ENCODE measurements at places on chromosomes 12 and 14. TPM values are rescaled to one million over a fixed set of nuclear protein-coding genes. Genes with fewer than 3 reads are reported as not detected.

DNA sequence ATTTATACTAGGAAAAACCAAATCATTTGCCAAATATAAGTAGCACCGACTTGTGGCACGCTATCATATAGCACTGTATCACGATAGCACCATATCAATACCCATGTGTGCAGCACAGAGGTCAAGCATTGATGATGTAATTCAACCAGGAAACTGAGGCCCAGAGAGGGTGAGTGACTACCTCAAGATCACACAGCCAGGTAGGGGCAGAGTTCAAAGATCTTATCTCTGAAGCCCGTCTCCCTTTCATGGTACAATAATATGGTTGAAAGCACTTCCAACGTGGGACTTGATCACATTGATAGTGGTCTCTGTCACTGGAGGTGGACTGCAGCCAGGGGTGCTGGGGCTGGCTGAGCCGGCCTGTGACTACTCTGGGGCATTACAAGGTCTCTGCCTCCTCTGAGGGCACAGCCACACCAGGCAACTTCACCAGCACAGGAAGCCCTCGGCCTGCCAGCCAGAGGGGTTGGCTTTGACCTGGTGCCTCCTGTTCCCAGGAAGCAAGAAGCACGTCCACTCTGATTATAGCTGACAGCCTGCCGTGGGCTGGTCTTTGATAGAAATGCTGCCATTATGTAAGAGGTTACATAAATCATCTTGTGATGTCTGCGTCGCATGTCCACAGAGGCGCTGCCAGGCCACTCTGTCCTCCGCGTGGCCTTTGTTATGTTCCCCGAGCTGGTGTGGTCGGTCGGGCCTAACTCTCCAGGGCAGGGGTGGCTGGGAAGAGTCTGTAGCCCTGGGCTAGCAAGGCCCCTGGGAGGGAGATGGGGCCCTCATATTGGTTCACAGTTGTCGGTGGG is 5.9 kb upstream of the FAM181A start:
- no peaks in the 10 kb centered on the region for H3K36me3 ChIP-seq
- no peak overlapping the region for H3K4me3 ChIP-seq
- no peak for DNase-seq
- no peak overlapping the region for H3K27ac ChIP-seq
- H3K4me1 ChIP-seq, result no peaks in the 10 kb centered on the region

DNA sequence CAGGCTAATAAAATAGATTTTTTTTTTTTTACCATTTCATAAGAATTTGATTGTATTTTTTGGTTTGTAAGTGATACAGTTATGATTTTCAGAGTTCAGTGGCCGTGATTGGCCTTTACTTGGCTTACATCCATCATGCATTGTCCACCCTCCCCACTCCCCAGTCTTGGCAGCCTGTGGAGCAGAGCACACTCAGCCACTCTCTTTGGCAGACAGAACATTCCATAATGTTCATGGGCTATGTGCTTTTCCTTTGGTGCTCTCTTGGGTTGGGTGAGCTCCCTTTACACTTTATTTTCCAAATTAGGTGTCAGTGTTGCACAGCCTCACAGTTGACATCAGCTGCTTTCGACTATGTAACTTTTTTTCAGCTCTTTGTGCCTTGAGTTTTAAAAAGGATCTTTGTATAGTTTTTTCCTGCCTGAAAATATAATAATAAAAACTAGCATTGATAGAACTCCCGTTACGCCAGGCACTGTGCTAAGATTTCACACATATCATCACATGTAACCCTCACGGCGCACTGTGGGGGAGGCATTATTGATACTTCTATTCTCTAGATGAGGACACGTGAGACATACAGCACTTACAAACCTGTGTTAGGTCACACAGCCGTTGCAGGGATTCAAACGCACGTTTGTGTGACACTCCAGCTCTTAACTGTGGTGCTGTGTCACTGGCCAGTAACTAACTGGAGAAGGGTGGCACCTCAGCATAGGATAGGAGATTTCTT is 21.5 kb downstream of the SUDS3 start:
- H3K27ac ChIP-seq, result no peak overlapping the region
- peaks cover 48% of the 10 kb centered on the region for H3K36me3 ChIP-seq
- H3K4me1 ChIP-seq, result peaks cover 11% of the 10 kb centered on the region
- no peaks in the 10 kb centered on the region for H3K27me3 ChIP-seq

- H3K36me3 ChIP-seq, result no peaks in the 10 kb centered on the region
- no peaks in the 10 kb centered on the region for H3K27me3 ChIP-seq
- H3K4me1 ChIP-seq, result no peaks in the 10 kb centered on the region
- DNase-seq, result no peak
- no peak overlapping the region for H3K27ac ChIP-seq
- H3K4me3 ChIP-seq, result no peak overlapping the region
Observed at GRCh38 chr14:28999656-29000055, 233.1 kb downstream of the FOXG1 start.

DNA sequence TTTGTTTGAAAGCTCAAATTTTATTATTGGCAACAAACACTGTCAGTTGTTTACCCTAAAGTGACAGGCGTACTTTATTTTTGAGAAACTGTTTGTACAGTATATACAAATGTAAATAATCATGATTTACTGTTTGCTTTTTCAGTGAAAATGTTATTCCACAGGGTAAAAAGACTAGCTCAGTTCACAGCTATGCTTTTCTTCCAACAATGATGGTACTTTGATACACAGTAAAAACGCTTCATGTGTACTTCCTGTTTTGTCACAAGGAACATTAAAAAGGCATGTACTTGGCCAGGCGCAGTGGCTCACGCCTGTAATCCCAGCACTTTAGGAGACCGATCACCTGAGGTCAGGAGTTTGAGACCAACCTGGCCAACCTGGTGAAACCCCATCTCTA is 53.7 kb downstream of the MON2 start:
- no peaks in the 10 kb centered on the region for H3K4me1 ChIP-seq
- H3K27ac ChIP-seq, result no peak overlapping the region
- no peaks in the 10 kb centered on the region for H3K27me3 ChIP-seq
- no peaks in the 10 kb centered on the region for H3K36me3 ChIP-seq
- DNase-seq, result no peak
- no peak overlapping the region for H3K4me3 ChIP-seq

GRCh38 chr14:22780105-22780679 is 13.7 kb downstream of the OXA1L start:
- H3K36me3 ChIP-seq, result no peaks in the 10 kb centered on the region
- no peaks in the 10 kb centered on the region for H3K27me3 ChIP-seq
- no peaks in the 10 kb centered on the region for H3K4me1 ChIP-seq
- no peak overlapping the region for H3K4me3 ChIP-seq
- H3K27ac ChIP-seq, result no peak overlapping the region

GRCh38 chr12:64192644-64193444 is 29.3 kb downstream of the KICS2 start:
- no peak for DNase-seq
- H3K4me1 ChIP-seq, result no peaks in the 10 kb centered on the region
- no peaks in the 10 kb centered on the region for H3K27me3 ChIP-seq
- H3K4me3 ChIP-seq, result no peak overlapping the region

DNA sequence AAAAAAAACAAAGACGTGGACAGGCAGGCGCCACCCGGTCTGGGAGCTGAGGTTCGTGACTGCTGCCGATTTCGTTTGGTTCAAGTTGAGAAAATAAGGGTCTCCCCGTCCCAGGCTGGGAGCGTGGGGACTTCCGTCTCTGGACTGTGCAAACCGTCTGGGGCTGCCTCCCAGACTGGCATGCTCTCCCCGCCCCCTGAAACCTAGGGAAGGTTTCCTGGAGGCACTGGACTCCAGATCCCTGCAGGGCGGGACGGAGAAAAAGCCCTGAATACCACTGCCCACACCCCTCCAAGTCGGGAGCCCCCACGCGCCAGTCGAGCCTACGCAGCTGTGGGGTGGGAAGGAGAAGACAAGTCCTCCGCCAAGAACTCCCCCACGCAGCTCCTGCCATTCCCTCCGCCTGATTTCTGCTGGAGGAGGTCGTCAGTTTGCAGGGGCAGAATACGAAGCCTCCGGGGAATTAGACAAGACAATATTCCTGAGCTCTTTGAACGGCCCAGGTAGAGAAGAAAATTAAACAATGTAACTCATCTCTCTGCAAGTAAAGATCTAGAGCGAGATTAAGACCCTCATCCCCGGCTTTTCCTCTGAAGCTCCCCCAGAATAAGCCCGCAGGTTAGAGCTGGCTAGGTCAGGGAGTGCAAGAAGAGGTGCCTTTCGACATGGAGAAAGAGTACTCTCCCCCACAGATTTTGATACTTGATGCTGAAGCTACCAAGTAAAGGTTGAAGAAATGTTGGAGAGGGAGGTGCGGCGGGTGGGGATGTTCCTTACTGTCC is 10.4 kb upstream of the HOXC13 start:
- no peaks in the 10 kb centered on the region for H3K36me3 ChIP-seq
- no peaks in the 10 kb centered on the region for H3K4me1 ChIP-seq
- peaks cover 50% of the 10 kb centered on the region for H3K27me3 ChIP-seq
- H3K27ac ChIP-seq, result no peak overlapping the region

DNA sequence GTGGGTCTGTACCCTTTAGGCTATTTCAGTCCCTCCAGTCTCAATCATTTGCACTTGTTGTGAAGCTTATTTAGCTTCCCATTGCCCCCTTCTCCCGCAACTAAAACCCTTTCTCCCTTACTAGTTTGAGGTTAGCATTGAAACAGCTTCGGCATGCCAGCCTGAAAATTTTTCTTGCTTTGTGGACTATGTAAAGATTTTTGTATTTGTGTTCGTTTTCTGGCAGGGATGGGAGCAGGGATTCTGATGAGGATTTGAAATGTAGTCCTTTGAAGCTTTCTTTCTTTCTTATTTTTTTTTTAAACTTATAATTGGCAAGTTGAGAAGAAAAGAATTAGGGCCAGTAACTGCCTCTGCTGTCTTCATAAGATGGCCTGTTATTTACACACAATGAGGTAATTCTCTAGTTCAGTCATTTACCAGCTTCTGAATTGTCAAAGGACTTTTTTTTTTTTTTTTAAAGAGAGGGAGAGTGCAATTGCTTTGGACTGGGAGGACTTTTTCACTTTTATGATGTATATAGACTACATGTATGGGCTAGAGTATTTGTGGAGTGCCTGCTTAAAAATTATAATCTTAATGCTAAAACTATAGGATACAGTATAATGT is 29.0 kb downstream of the PALS1 start:
- no peaks in the 10 kb centered on the region for H3K4me1 ChIP-seq
- DNase-seq, result no peak
- H3K27me3 ChIP-seq, result no peaks in the 10 kb centered on the region
- no peaks in the 10 kb centered on the region for H3K36me3 ChIP-seq
- H3K27ac ChIP-seq, result peak overlapping the region; percentile 42
- no peak overlapping the region for H3K4me3 ChIP-seq

GRCh38 chr14:104923640-104924420 is 849 bp upstream of the PLD4 start:
- no peaks in the 10 kb centered on the region for H3K4me1 ChIP-seq
- DNase-seq, result no peak
- no peaks in the 10 kb centered on the region for H3K36me3 ChIP-seq

- H3K4me1 ChIP-seq, result no peaks in the 10 kb centered on the region
- no peak overlapping the region for H3K27ac ChIP-seq
- no peaks in the 10 kb centered on the region for H3K36me3 ChIP-seq
- no peaks in the 10 kb centered on the region for H3K27me3 ChIP-seq
- DNase-seq, result no peak
- no peak overlapping the region for H3K4me3 ChIP-seq
Observed at GRCh38 chr12:79358716-79359300, 332.0 kb downstream of the PAWR start.

DNA sequence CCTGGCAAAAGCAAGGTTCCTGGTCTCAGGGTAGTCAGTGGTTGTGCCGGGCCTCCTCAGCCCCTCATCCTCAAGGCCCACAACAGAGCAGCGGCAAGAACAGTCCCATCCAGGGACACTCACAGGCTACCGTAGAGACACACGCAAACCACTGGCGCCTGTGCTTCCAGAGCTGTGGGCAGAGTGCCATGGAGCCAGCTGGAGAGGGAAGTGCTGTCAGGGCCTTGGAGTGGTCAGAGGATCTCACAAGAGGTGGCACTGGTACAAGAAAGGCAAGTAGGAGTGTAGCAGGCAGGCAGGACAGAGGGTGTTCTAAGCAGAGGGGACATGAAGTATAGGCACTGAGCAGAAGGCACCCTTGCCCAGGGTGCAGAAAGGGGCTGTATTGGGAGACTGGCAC is 34.6 kb downstream of the ANKRD9 start:
- H3K27me3 ChIP-seq, result no peaks in the 10 kb centered on the region
- peak; percentile 69 for DNase-seq
- H3K4me3 ChIP-seq, result no peak overlapping the region
- no peaks in the 10 kb centered on the region for H3K36me3 ChIP-seq
- peak overlapping the region; percentile 59 for H3K27ac ChIP-seq

- no peaks in the 10 kb centered on the region for H3K27me3 ChIP-seq
- no peak for DNase-seq
- H3K36me3 ChIP-seq, result peaks cover 14% of the 10 kb centered on the region
- peak overlapping the region; percentile 99 for H3K27ac ChIP-seq
Observed at GRCh38 chr14:54570631-54571415, 3.9 kb downstream of the SAMD4A start.

- H3K27me3 ChIP-seq, result no peaks in the 10 kb centered on the region
- H3K4me3 ChIP-seq, result no peak overlapping the region
- no peak for DNase-seq
- H3K27ac ChIP-seq, result no peak overlapping the region
Observed at GRCh38 chr12:121575952-121576625, 4.7 kb downstream of the KDM2B start.

GRCh38 chr14:93962701-93963601 is 13.4 kb downstream of the ASB2 start:
- H3K27me3 ChIP-seq, result no peaks in the 10 kb centered on the region
- no peak for DNase-seq
- peaks cover 43% of the 10 kb centered on the region for H3K36me3 ChIP-seq
- no peak overlapping the region for H3K4me3 ChIP-seq

DNA sequence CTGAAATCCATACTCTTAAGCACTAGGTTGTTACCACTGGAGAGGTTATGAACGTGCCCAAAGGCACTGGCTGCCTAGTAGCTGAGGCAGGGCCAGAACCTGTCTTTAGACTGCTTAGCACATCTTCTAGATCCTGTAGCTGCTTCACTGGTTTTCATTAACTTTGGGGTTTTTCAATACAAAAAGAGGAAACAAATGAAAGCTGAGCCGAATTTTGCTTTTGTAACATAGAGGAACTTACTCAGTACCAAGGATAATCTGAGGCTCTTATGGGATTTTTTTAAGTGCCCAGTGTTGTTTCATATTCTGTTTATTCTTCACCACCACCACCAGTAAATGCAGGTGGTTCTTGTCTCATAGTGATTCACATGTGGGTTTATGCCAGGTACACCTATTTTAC is 396.1 kb downstream of the RAD51B start:
- H3K36me3 ChIP-seq, result no peaks in the 10 kb centered on the region
- no peak for DNase-seq
- H3K4me1 ChIP-seq, result peaks cover 11% of the 10 kb centered on the region
- no peak overlapping the region for H3K27ac ChIP-seq
- no peak overlapping the region for H3K4me3 ChIP-seq
- H3K27me3 ChIP-seq, result no peaks in the 10 kb centered on the region

The TSHR gene
- total RNA-seq, result not detected

The P2RX2 gene
- not detected for total RNA-seq

The OR6C3 gene
- not detected for total RNA-seq

The TAS2R43 gene
- total RNA-seq, result 2.0 TPM

The PTHLH gene
- 67.6 TPM for total RNA-seq

The SIX6 gene
- not detected for total RNA-seq

The NID2 gene
- total RNA-seq, result 41.2 TPM

The ADGRD1 gene
- 120 TPM for total RNA-seq

The PZP gene
- not detected for total RNA-seq

The TMPRSS12 gene
- not detected for total RNA-seq

The SINHCAF gene
- total RNA-seq, result 34.7 TPM

The KRT73 gene
- not detected for total RNA-seq

Measured in right atrium auricular region (tissue), 2 donors.